M059J (cell line): ENCODE measurements at places on chromosomes 5 and 9.

DNA sequence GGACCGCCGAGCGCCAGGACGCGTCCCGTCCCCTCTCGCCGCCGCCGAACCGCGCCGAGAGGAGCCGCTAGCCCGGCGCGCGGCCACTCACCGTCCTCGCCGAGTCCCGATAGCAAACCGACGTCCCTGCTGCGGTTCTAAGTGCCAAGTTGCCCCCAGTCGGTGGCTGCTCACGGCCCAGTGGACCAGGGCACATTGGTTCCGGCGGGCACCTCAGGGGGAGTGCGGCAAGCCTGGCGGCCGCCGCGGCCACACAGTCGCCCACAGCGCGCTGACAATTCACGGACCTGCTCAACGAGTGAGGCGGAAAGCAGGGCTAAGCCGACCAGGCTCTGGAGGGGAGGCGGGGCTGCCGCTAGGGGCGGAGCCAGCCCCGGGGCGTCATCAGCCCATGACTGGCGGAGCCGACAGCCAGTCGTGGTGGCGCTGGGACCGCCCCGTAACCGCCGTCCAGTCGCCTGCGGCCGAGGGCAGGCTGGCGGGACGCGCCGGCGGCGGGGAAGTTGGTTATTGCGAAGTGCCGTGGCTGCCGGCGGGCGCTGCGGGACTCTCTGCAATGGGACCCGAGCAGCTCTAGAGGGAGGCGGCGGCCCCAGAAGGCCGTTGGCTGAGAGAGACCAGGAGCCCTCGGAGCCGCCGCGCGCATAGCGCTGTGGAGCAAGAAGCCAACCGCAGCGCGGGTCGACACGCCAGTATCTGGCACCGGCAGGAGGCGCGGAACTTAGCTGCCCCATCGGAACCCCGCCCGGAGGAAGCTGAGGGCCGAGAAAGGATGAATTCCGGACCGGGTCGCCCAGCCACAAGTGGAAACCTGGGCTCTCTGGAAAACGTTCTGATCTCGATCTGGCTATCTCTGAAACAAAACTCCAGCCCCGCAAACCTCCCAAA is at the start of gene MARCHF3:
Gene MARCHF3 (minus strand): TSS at position 300 of the 888 bp plus-strand sequence. CDS start 112,387 bp downstream, outside the sequence.
- DNase-seq = peak; percentile 92

DNA sequence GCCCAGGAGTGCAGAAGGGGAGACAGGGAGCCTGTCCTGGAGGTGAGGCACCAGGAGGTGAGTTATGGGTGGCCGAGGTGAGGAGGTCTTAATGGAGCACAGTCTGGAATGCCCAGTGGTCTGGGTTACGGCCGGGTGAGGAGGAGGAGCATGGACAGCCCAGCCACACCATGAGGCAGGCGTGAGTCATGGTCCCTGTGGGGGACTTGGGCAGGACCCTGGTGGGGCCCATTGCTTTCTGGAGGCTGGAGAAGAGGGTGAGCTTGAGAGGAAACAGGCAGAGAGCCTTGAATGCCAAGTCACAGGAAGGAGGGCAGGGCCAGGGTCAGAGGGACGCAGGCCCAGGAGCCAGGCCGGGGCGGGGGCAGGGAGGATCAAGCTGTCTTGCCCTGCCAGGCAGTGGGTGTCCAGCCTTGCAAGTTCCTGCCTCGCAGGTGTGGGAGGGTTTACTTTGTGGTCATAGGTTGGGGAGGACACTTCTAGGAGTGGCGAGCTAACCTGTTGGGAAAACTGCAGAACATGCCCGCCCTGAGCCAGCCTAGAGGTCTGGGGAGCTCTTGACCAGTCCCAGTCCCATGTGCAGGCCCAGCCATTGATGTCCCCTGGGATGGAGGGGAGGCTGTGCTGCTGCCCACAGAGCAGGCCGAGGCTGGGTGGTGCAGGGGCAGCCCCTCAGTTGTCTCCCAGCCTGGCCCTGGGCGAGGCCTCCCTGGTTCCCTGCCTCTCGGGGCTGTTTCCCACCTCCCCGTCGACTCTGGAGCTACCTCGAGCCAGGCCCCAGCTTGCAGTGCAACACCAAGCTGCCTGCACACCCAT is 2.8 kb downstream of the CACNA1B start:
- peak; percentile 14 for DNase-seq

GRCh38 chr5:35678661-35679060 is 61.0 kb downstream of the SPEF2 start:
- DNase-seq = no peak

DNA sequence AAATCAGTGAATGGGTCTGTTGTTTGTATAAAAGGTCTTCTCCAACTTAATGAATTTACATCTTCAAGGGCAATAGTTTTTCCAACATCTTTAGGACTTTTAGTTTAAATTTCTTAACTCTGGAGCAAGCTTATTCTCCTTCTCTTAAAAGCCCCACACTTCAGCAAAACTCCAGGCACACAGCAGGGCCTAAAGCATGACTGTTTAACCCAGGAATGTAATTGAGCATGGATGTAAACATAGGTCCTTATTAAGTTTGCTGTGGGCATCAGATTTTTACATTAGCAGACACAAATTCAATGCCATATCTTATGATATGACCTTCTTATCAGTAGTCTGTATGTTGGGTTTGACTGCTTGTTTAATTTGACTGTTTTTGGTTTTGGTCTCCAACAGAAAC is 78.9 kb downstream of the ABCA1 start:
- no peak for DNase-seq

- peak; percentile 65 for DNase-seq
These were observed 3.7 kb upstream of the WDR31 start for GRCh38 chr9:113343732-113344231.

DNA sequence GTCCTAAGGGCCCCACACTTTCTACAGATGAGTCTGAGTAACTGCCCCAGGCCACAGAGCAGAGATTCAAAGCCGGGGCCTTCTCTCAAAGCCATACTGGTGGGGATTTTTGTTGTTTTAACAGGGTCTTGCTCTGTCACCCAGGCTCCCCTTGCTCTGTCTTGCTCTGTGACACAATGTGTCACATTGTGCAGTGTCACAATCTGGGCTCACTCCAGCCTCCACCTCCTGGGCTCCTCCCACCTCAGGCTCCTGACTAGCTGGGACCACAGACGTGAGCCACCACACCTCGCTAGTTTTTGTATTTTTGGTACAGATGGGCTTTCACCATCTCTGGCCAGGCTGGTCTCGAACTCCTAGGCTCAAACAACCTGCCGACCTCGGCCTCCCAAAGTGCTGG is 8.6 kb downstream of the AGPAT2 start:
- no peak for DNase-seq

DNA sequence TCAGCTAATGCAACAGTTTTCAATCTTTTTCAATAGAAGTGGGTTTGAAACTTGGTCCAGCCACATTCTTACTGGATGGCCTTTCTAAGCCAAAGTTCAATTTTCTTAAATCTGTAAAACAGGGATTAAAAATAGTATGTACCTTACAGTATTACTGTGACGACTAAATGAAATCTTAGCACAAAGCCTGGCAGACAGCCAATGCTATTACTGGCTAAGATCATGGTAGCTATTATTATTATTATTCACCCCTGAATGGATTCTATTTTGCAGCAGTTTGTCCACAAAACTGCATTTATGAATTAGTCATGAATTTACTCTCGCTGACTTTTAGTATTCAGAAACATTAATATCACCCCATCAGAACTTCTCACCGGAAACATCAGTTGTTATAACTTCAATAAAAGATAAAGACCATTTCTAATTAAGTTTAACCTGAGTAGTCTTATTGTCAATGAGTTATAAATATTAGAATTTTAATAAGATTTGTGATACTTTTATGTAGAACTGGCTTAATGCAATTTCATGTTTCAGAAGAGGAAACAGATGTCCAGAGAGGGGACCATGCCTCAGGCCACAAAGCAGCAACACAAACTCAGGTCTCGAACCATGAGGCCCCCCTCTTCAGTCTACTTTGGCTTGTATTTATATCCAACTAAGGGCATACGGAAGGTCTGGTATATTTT is 468.2 kb downstream of the ARHGEF28 start:
- no peak for DNase-seq

- no peak for DNase-seq
These were observed 1183.8 kb upstream of the WWC1 start for GRCh38 chr5:167107684-167108083.

DNA sequence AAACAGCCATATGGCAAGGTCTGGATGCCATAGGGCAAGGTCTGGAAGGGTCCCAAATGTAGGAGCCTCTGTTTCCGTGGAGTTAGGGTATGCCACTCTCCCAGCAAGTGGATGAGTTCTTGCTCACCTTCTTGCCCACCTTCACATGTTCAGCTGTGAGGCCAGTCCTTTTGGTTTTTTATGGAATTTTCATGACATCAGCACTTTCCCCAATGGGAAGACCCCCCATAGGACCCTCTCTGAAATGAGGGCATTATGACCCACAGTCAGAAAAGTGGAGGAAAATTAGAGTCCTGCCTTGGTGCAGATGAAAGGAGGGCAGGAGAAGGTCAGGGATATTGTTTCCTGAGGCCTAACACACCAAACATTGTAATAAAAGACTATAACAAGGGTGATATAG is 53.9 kb downstream of the RASA1 start:
- DNase-seq = no peak
